ENCODE measurements at places on chromosomes 1 and 21.

DNA sequence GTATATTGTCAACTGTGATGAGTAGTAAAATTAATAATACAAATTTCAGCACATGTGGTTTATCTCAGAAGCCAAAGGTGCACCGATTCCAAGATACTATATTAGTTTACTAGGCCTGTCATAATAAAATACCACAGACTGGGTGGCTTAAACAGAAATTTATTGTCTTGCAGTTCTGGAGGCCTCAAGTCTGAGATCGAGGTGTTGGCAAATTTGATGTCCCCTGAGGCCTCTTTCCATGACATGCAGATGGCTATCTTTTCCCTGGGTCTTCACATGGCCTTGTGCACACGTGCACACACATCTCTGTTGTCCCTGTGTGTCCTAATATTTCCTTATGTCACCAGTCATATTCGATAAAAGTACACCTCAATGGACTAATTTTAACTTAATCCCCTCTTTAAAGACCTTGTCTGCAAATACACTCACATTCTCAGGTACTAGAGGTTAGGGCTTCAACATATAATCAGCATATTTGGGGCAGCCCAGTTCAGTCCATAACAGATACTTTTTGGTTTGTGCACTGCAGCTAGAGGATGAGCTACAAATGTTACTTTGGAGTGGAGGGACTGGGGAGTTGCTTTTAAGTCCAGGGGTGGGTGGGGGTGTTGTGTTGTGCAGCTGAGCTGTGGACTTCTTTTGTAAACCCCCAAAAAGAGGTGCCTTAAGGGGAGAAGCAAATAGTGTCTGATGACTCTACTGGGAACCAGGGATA is 21.4 kb downstream of the TSNAX start:
- peak; percentile 31 for ATAC-seq

DNA sequence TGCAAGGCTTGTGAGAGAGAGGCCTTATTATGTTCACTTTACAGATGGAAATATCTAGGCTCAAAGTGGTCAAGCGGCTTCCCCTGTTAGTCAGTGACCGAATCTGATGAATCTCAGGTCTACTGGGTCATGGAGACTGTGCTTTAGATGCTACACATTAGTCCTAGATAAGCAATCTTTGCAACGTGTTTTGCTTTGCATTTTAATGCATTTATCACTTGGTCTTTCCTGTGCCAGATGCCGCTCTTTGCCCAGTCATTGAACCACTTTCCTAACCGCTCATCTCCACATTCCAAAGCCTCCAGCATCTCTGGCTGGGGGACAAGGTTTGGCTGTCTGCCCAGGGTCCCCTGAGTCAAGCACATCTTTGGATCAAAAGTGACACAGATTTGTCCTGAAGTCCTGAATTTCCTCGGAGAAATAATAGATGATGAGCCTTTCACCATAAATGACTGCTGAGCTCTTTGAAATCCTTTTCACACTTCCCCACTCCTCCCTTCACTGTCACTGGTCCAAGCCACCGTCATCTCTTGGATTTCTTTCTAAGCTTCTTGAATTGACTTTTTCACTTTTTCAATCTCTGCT is 96.0 kb upstream of the USP24 start:
- peak; percentile 66 for ATAC-seq

- ATAC-seq, result peak; percentile 93
These were observed 24.7 kb downstream of the CDK18 start for GRCh38 chr1:205528887-205529825.

DNA sequence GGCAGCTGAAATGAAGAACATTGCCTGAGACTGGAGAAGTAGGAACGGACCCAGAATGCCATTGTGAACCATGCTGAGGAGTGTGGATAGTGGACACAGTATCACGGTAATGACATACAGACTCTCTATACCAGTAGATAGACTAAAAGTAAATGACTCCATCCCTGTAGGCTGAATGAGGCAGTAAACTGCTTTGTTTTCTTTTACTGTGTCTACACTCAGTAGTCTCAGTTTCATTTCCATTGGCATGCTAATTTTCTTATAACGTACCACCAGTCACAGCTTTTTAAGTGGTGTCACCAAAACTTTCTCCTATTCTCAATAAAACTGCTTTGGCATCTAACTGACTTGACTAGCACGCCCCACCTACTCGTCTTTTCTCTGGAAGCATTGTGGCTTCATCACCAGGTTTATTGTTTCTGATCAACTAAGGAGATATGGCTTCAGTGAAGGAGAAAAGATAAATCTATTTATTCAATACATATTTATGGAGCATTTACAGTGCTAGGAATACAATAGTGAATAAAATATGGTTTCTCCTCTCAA is 8.4 kb upstream of the ZNF697 start:
- ATAC-seq, result no peak

DNA sequence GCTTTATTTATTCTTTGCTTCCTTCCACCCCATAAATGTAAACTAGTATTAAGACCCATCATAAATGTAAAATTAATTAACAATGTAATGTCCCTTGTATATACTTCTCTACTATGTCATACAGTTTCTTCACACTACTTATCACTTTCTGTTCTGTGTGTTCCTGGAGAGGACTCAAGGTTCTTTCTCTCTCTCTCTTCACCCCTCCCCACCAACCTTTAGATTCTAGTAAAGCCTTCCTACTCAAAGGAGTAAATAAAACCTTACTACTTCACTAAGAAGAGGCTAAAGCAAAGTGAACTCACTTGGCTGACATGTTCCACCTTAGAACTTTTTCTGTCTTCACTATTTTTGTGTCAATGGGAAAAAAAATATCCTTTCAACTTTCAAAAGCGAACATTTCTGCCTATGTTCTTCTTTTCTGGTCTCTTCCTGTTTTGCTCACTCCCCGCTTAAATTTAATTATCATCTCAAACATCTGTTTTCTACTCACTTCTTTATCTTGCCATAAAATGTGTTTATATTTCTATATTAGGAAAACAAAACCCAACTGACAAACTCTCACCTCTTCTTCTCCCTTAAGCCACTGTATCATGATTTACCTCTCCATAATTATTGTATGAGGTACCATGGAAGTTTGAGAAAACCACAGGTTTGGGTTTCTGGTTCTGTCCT is 260.3 kb downstream of the DPYD start:
- ATAC-seq, result no peak

GRCh38 chr1:177645491-177646190 is 324.2 kb downstream of the SEC16B start:
- ATAC-seq, result no peak

DNA sequence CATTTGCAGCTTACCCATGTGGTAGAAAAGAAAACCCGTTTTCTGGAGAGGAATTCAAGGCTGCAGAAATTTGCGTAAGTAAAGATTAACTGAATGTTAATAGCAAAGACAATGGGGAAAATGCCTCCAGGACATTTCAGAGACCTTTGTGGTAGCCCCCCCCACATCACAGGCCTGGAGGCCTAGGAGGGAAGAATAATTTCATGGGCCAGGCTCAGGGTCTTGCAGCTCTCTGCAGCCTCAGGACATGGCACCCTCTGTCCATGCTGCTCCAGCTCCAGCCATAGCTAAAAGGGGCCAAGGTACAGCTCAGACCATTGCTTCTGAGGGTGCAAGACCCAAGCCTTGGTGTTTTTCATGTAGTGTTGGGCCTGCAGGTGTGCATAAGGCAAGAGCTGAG is 92.7 kb upstream of the ZNF678 start:
- no peak for ATAC-seq

DNA sequence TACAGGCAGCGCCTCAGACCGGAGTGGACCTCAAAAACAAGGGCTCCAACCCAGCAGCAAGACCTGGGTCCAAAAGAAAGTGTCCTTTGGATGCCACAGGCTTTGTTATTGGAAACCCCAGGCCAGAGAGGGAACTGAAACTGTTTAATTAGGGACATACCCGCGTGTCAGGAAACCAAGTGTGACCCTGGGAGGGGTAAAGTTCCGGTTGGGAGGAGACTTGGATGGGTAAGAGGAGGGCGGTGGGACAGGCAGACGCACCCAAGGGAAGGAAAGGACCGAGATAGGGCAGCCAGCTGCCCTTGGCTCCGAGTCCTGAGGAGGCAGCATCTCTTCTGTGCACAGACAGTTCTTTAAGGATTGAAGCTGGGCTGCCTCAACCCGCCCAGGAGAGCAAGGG is 71.4 kb downstream of the CDC7 start:
- no peak for ATAC-seq

GRCh38 chr1:32291145-32291707 is 657 bp upstream of the HDAC1 start:
- peak; percentile 33 for ATAC-seq

DNA sequence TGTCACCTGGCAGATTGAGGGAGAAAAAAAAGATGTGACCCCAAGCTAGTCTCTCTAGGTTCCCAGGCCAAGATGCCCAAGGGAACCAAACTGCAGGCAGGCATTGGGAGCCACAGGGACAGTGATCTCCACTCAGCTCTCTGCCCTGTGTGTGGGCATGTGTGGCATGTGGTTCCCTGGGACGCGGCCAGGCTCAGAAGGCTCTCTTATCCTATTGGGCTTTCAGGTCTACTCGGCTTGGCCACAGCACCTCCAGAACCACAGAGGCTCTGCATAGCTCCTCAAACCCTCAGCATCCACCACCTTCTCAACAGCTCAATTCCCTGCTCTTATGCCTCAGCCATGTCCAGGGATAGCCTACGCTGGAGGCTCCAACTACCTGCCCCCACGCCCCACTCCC is 22.0 kb downstream of the IQGAP3 start:
- no peak for ATAC-seq

DNA sequence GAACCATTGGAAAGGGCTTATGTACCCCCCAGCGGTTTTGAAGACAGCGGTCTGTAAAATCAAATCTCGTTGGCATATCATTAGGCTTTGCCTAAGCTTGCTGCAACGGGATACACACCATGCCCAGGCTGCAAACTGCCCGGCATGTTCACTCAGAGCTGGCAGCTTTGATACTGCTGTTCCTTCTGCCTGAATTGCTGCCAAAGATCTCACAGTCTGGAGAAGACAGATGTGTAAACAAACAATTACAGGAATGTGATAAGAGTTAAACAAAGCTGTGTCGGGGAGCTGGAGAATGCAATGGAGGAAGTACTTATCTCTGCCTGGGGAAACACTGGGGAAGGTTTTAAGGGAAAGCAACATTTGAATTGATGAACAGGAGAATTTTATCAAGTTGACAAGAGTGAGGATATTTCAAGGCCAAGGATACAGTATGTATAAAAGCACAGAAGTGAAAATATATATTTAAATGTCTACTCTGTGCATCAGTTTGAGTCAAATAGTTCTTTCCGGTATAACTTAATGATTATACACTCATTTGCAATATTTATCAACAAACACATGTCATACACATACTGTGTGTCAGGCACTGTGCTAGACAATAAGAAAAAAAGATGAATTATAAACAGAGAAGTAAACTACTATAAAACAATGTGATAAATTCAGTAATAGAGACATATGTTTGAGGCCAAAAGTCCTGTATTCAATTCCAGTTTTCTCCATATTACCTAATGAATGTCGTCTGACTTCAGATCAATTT is 29.9 kb downstream of the CHML start:
- no peak for ATAC-seq

DNA sequence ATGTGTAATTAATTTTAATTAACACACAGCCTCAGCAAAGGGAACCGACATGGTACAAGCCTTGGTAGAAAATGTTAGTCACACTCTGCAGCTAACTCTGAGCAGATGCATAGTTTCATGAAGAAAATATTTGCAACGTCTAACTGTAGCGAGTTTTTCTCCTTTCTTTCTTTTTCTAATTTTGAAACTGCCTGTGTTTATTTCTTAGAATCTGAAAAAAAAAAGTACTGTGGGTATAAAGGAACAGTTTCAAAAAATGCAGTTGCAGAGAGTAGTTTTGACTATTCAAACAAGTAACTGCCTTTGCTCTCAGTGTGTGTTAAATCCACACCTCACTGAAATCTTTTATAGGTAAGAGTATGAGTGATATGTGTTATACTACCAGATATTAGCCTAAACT is 149.9 kb upstream of the C1orf105 start:
- ATAC-seq, result peak; percentile 86

- no peak for ATAC-seq
These were observed 400 bp upstream of the PGBD2 start for GRCh38 chr1:248905662-248906008.

GRCh38 chr1:20723537-20724363 is 5.9 kb upstream of the KIF17 start:
- ATAC-seq, result no peak

DNA sequence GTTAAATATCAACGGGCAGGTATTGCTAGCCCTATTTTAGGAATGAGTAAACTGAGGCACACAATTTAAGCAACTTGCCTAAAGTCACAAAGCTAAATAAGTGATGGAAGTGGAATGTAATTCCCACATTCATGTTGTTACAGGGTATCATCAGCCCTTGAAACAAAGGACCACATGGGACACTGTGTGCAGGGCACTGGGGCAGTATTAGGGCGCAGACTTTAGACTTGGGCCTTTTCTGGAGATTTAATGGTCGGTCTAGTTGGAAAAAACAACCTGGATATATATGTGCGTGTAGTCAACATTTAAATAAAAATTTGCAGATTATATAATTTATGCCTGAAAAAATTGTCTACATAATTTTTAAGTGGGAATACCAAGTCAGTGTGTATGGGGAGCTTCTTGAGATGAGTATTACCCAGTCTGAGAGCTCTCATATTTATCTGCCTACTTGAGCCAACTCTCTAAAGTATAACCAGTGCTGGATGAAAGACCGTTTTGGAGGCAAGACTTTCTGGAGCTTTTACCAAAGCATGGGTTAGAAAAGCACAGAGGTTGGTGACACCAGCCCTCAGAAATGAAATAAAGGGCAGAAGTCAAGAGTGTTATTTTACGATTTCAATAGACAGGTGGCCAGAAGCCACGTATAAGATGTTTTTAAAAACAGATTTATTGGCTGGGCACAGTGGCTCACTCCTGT is 1.6 kb downstream of the KDM1A start:
- peak; percentile 27 for ATAC-seq

- peak; percentile 45 for ATAC-seq
These were observed 757 bp upstream of the SPSB1 start for GRCh38 chr1:9291914-9292360.

DNA sequence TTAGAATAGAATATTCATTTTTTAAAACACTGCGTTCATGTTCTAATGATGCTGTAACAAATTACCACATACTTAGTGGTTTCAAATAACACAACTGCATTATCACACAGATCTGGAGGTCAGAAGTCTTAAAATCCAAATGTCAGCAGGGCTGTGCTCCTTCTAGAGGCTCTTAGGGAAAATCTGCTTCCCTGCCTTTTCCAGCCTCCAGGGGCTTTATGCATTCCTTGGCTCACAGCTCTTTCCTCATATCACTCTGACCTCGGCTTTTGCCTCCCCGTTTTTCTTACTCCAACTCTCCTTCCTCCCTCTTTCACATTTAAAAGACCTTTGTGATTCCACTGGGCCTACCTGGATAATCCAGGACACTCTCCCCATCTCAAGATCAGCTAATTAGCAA is 18.6 kb upstream of the FMN2 start:
- peak; percentile 65 for ATAC-seq

- peak; percentile 75 for ATAC-seq
These were observed 223.7 kb upstream of the ADAMTS5 start for GRCh38 chr21:27190601-27191000.
